ENCODE measurements at places on chromosomes 2 and 18.

- DNase-seq: peak; percentile 24
Measured at GRCh38 chr2:138787053-138787666, 7.0 kb upstream of the NXPH2 start.

- peak; percentile 72 for DNase-seq
Measured at GRCh38 chr2:121038891-121039616, 245.9 kb downstream of the TFCP2L1 start.

DNA sequence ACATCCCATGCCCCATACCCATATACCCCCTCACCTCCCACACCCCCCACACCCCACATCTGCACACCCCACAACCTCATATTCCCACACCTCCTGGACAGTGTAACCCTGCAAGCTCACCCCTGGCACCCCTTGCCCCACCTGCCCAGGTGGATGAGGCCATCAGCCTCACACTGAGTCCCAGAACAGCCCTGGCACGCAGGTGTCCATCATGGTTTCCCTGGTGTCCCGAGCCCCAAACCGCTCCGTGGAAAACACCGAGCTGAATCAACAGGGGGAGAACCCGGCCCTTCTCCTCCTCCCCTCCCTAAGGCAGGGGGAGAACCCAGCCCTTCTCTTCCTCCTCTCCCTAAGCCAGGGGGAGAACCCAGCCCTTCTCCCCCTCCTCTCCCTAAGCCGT is 415.6 kb upstream of the SALL3 start:
- DNase-seq: no peak

DNA sequence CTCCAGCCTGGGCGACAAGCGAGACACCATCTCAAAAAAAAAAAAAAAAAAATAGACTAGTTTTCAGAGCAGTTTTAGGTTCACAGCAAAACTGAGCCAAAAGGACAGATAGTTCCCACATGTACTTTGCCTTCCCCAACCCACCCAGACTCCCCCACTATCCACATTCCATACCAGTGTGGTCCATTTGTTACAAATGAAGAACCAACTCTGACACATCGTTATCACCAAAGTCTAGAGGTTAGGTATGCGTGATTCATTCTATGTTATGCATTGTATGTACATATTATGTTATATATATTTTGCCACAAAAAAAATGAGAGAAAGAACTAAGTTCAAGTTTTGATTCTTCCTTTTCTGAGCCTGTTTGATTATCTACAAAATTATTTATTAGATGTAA is 3.5 kb downstream of the DUSP11 start:
- DNase-seq: no peak

- no peak for DNase-seq
Measured at GRCh38 chr18:62634979-62635630, 80.2 kb upstream of the PHLPP1 start.

GRCh38 chr18:48348739-48349138 is 60.4 kb downstream of the ZBTB7C start:
- DNase-seq: no peak
